ENCODE measurements at places on chromosomes 1 and 21.

GRCh38 chr21:44295646-44296045 is 4.2 kb upstream of the PFKL start:
- no peak for DNase-seq

DNA sequence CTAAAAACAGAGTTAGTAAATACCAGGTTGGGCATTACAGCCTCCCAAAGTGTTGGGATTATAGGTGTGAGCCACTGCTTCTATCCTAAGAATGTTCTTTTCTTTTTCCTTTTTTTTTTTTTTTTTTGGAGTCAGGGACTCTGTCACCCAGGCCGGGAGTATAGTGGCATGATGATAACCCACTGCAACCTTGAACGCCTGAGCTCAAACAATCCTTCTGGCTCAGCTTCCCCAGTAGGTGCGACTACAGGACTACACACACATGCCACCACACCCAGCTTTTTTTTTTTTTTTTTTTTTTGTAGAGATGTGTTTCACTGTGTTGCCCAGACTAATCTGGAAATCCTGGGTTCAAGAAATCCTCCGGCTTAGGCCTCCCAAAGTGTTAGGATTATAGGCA is 5.9 kb downstream of the ZBTB8OS start:
- DNase-seq: no peak

- no peak for DNase-seq
Observed at GRCh38 chr1:246641394-246641793, 75.1 kb downstream of the CNST start.

GRCh38 chr1:38585460-38585859 is 274.1 kb downstream of the RRAGC start:
- no peak for DNase-seq

DNA sequence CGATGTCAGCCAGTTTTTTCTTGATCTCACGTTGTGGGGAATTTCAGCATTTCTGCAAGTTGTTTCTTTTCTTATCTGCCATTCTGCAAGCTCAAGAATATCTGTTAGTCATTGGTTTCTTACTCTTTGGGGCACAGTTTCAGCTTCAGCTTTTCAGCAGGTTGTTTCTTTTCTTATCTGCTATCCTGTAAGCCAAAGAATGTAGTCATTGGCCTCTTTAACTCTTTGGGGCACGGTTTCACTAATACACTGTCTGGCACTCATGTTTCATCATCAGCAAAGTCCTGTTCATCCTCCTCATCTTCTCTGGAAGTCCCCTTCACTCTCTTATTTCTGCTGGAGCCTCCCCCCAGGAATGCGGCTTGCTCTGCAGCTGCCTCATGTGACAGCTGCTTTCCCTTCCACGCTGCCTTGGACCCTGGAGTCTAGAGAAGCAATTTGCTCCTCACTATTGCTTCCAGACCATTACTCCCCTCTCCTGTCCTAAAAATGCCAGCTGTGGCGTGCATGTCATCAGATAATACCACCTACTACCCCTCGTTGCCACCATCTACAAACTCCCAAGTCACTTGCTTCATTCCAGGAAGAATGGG is 67.0 kb upstream of the CACNA1E start:
- no peak for DNase-seq

DNA sequence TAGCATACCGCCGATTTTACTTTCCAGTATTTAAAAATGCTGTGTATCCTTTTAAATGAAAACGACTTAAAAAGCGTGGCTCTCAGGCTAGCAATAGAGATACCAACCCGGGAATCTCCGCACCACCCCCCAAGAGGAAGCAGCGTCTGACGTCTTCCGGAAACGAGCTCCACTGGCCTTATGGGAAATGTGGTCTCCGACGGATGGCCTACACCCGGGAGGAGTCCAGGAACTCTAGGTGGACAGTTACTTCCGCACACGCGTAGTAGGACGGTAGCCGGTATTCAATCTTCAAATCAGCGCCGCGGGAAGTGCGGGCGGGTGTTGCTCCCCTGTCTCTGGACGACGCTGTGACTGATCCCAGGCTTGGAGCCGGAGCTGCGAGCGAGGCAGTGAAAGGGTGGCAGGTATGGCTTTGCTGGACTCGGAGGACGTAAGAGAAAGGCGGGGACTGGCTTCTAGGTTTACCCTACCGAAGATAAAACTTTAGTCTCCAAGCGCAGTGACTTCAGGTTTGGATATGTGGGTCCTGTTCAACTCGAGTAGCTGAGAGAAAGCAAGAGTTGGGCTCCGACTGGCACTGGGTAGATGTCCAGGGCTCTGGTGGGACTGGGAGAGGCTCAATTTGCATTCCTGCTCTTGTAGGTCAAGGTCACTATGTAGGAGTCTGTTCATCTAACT is at the start of gene ZNF684:
ZNF684 (plus strand) TSS at position 257 of the 681 bp plus-strand sequence. CDS start 1,530 bp downstream, outside the sequence.
- peak; percentile 79 for DNase-seq

DNA sequence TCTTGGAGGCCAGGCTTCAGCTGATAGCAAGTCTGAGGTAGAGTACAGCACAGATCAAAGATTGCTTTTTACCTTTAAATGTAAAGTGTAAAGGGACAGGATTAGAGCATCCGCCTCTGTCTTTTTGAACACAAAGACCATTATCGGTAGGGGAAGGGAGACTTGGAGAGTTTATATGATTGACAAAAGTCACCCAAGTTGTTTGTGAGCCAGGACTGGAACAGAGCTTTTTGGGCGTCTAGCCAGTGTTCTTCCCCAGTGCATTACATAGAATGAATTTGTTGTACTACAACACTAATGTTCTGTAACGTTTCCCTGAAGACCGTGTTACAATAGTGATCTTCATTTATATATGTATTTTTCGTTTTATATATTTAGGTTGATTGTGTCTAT is 9.3 kb upstream of the PIGC start:
- no peak for DNase-seq

GRCh38 chr1:231601824-231602672 is 24.5 kb upstream of the DISC1 start:
- DNase-seq: no peak

- no peak for DNase-seq
Observed at GRCh38 chr1:84585803-84586202, 11.6 kb upstream of the CTBS start.

- DNase-seq: no peak
Observed at GRCh38 chr21:29854795-29855194, 85.0 kb downstream of the GRIK1 start.

GRCh38 chr1:20325844-20326420 is 35.3 kb downstream of the VWA5B1 start:
- DNase-seq: no peak

GRCh38 chr21:38037416-38037815 is 121.2 kb upstream of the KCNJ6 start:
- DNase-seq: no peak

- DNase-seq: no peak
Observed at GRCh38 chr1:36963006-36963405, 71.3 kb downstream of the GRIK3 start.

DNA sequence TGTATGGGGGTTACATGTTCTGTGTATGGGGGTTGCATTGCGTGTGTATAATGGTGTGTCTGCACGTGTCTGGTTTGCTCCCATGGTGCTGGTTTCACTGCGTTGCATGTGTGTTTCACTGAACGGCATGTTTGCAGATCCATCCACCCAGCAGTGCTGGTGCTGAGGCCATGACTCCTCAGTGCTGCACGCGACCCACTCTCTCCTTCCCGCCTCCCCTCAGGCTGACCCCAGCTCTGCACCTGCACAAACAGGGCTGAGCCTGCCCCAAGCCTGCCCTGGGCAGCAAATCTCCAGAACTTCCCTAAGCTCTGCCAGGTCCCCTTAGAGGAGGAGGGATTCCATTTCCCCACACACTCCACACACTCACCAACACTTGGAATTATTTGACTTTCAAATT is 18.7 kb downstream of the ACTRT2 start:
- DNase-seq: no peak

DNA sequence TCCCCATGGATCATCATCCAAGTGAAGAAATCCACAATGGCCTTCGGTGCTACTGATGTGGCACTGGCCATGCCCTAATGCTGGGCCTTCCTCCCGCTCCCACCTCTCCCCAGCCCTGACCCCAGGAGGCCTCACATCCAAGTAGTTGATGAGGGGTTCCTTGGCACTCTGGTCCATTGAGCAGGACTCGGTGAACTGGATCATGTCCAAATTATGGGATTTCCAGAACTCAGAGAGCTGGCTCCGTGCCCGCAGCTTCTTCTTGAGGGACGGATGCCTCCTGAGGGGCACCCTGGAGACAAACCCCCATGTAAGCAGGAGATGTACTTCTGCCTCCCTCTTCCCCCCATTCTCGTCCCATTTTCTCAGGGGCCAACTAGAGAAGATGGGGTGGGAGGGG is 929 bp downstream of the CTSE start:
- no peak for DNase-seq

DNA sequence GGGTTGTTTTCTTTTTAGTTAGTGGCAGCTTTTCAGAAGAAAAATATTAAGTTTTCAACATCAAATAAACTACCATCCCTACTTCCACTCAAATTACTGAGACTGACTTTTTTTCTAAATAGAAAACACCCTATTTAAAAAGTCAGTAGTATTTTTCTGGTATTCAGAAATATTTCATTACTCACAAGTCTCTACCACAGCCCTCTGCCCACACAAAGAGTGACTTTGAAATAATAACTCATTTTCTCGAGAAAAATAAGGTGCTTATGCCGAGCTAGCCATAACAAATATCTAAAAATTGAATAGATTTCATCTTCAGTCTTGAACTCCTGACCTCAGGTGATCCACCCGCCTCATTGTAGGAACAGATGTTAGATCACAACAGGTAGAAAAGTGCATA is 41.8 kb upstream of the USP25 start:
- DNase-seq: no peak

GRCh38 chr21:35366394-35367080 is 317.4 kb upstream of the RUNX1 start:
- DNase-seq: no peak

DNA sequence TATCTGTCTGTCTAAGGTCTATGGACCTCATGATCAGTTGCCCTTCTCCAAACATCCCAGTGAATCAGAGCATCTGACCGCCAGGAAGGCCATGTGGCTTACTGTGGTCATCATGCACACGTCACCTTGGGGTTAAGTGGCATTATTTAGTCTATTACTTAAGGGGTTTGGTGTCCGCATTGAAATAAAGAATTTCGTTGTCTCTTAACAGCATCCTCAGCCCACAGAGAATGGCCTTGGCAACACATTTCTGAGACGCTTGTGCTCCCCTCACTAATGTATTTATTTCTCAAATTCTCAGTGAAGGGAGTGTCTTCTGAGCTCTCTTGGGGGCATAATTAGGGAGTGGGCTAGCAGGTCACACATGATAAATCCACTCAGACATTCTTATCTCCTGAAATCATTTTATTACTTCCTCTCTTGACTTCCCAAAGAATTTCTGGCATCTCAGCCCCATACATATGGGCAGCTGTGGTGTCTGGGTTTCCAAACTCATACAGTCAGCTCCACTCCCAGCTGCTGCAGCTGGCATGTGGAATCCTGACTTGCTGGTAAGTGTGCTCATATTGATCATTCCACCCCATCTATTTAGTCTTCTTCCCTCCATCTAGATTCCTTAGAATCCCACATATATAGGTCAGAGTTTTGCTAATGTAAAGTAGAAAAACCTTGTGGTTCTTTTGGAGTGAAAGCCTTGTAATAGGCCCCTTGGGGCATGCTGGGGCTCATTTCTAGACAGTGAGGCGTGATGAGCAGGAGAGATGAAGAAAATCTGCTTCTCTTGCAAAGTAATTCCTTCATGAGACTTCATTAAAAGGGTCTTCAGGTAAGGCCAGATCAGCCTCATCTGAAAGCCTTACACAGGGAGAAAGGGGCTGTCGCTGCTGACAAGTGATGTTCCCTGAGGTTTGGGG is 110.5 kb downstream of the HHAT start:
- no peak for DNase-seq

- DNase-seq: no peak
Observed at GRCh38 chr1:154983776-154984466, 777 bp downstream of the FLAD1 start.

- no peak for DNase-seq
Observed at GRCh38 chr1:41812453-41812852, 106.3 kb downstream of the HIVEP3 start.

- no peak for DNase-seq
Observed at GRCh38 chr1:64891448-64891825, 74.9 kb downstream of the JAK1 start.

- no peak for DNase-seq
Observed at GRCh38 chr1:109630081-109630897, 10.7 kb downstream of the AMPD2 start.

DNA sequence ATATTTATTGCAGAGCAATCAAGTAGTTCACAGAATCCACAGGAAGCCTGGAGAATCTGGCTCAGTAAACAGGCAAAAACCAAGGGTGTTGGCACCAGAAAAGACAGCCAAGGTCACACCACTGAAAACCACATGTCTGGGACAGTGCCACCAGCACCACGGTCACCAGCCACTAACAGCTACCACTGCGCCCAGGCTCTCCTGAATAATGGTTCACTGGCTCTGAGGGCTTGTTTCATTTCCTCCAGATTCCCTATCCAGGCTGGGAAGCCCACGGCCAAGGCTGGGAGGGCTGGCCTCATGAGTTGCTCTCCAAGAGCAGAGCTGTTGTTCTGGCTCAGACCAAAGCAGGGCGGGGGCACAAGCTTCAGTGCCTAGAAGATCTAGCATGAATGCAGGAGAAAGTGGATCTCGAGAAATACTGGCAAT is 54.5 kb upstream of the PTGFRN start:
- DNase-seq: no peak

DNA sequence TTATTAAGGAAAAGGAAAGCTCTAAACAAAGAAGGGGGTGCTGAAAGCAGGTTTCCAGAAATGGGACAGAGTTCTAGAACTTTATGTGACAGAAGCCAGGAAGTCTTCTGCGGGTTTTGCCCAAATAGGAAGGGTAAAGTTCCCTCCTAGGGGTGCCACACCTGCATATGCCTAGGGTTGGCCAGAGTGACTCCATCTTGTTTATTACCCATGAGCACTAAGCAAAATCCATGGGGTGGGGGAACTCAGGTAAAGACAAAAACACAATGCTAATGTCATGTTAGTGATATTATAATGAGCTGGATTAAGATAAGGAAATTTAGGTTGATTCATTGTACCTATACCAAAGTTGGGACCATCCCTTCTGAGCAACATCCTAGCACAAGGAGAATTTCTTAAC is 1132.7 kb downstream of the KCNT2 start:
- DNase-seq: no peak

DNA sequence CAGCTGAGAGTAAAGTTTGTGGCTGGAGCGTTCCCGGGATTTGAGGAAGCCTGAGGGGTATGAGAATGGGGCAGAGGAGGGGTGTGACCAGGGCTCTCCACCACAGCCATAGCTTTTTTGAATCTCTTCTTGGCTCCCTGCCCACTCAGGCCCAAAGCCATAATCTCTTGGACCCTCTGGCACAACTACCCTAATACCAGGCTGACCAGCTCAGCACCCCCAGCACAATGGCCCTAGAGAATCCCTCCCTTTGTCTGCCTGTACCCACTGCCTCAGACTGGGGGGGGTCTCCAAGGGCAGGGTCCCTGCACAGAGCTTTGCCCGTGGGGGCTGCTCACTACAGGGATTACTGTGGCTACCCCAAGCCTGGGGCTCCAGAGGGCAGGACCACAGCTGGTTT is 7.5 kb downstream of the DENND4B start:
- DNase-seq: no peak

- no peak for DNase-seq
Observed at GRCh38 chr1:86419277-86419903, 4.6 kb upstream of the CLCA2 start.

GRCh38 chr1:65820983-65821382 is 28.3 kb downstream of the PDE4B start:
- DNase-seq: no peak
